Cerebellar nuclear complex (tissue), 1 donor: ENCODE measurements at places on chromosomes 13 and 19.

DNA sequence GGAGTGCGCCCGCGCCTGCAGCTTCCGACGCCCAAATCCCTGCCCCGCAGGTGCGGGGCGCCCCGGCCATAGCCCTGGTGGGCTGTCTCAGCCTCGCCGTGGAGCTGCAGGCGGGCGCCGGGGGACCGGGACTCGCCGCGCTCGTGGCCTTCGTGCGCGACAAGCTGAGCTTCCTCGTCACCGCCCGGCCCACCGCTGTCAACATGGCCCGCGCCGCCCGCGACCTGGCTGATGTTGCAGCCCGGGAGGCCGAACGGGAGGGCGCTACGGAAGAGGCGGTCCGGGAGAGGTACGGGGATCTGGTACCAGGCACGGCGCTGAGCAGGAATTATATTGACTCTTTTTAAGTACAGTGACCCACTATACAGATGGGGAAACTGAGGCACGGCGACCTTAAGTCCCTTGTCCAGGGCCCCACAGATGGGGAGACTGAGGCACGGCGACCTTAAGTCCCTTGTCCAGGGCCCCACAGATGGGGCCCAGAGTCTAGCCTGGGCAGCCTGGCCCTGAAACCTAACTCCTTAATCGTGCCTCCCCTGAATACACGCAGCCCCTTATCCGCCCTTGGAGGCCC lies 586 bp downstream of the MRI1 start:
- no peak for DNase-seq

DNA sequence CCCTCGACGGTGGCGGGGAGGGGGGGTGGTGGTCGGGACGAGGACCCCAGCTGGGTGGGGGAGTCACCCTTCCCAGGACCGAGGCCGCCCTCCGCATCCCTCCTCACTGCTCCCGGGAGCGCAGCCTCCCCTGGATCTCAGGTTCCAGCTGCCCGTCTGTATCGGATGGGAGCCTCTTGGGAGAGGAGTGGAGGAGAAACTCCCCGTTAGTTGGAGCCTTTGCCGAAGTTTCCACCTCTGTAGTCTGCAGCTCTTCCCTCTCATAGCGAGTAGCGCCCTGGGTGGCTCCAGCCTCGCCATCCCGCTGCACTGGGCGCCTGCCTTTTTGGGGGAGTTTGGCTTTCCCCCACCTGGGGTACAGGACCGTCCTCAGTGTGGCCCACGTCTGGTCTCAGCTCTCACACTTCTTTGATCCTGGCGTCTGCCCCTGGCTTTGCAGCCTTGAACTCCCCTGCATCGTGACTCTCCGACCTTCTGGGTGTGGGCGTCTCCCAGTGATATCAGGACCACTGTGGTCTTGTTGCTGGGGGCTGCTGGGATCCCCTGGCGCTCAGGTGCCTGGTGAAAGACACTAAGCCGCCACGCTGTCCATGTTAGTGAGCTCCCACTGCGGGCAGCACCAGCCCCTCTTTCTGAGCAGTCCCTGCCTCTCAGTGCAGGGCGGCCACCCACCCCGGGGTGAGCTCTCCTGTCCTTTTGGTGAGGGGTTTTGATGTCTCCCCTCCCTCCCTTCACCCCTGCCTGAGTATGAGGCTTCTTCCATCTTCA lies 1.1 kb downstream of the CNOT3 start:
- DNase-seq = no peak

- no peak for DNase-seq
These were observed 16.4 kb upstream of the SELENOW start for GRCh38 chr19:47762151-47762550.

GRCh38 chr13:92802776-92803175 lies 423.8 kb upstream of the GPC6 start:
- DNase-seq = no peak

- DNase-seq = no peak
These were observed 19.9 kb upstream of the CYP4F8 start for GRCh38 chr19:15595069-15595468.

- DNase-seq = no peak
These were observed 23.2 kb upstream of the CRTC1 start for GRCh38 chr19:18660051-18660910.

DNA sequence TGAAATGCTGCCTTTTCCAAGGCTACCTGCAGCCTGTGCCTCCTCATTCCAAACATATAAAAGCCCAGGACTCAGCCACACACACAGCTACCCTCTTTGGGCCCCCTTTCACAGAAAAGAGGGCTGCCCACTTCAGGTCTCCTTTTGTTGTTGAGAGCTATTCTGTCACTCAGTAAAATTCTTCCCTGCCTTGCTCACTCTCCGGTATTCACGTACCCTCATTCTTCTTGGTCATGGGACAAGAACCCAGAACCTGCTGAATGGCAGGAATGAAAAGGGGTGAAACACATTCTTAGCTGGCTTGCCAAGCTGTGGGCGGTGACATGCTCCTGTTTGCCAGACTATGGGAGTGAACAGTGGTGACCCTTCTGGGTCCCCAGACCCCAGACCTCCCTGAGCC lies 338.0 kb upstream of the ATXN8OS start:
- DNase-seq = no peak
